GM23248 (cell line): ENCODE measurements at places on chromosomes 2 and 18. TPM values are rescaled to one million over a fixed set of nuclear protein-coding genes. Genes with fewer than 3 reads are reported as not detected.
A peak's percentile ranks its signal among the peaks of the same experiment; 100 is the strongest.

The CHRNG gene
- not detected in 2 replicates for total RNA-seq

DNA sequence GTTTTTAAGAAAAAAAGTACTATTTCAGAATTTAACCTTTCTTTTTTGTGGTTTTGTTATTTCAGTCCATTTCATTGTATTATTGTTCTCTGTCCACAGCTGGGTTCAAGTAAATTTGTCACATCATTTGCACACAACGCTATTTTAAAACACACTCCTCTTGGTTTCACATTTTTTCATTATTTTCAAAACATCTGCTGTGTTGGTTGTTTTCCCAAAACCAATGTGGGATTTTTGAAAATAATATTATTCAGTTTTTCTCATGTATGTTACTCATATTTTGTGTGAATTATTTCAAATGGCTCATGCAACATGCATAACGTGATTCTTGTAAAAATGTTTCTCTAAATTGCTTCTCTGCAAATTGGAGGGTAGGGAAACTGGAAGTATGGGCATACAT, 589.2 kb downstream of the METTL4 start:
- no peaks in the 10 kb centered on the region for H3K36me3 ChIP-seq
- DNase-seq, result no peak
- no peaks in the 10 kb centered on the region for H3K27me3 ChIP-seq
- no peak overlapping the region for H3K27ac ChIP-seq

The RAD51AP2 gene
- total RNA-seq, result not detected in 2 replicates

The SP140 gene
- total RNA-seq, result not detected in 2 replicates

- no peak for DNase-seq
- no peak overlapping the region for H3K4me3 ChIP-seq
- no peaks in the 10 kb centered on the region for H3K27me3 ChIP-seq
- H3K4me1 ChIP-seq, result no peaks in the 10 kb centered on the region
Measured at GRCh38 chr2:34705551-34706247, 1106.6 kb upstream of the FAM98A start.

GRCh38 chr2:200466425-200467418, 43.1 kb downstream of the KCTD18 start:
- peak overlapping the region; percentile 30 for H3K4me3 ChIP-seq
- peaks cover 16% of the 10 kb centered on the region for H3K4me1 ChIP-seq
- no peaks in the 10 kb centered on the region for H3K27me3 ChIP-seq

DNA sequence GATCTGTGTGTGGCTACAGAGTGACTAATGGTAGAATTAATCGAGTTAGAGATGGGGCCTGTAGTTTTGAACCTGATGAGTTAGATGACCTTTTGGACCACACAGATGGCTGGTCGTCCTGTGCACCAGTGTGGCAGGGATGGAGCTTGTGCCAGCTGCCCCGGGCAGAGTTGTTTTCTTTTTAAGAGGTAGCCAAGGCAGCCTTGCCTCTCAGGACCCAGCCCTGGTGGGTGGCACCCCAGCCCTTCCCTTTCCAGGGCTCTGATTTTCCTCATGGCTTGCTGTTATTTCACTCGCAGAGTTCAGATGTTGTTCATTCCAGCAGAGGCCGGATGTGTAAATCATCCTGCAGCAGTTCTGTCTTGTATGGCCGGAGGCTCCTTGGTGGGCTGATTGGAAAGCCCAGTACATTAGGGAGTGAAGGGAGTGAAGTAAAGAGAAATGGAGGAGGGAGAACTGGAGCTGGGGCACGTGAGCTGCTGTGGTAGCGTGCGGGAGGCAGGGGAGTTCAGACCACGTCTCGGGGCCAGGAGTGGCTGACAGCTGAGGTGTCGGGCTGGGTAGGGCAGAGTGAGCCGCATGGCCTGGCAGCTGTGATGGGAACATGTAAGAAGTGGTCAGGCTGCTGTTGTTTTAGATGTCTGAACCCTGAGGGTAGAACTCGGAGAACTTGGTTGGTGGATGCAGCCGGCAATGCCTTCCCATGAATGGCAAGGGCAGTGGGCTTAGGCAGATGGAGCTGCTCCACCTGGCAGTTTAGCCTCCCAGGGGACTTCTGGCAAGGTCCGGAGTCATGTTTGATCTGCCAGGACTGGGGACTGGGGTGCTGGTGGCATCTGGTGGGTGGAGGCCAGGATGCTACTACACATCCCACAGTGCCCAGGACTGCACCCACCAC, 28.8 kb downstream of the ASAP2 start:
- DNase-seq, result peak; percentile 64
- no peaks in the 10 kb centered on the region for H3K27me3 ChIP-seq
- H3K4me3 ChIP-seq, result peak overlapping the region; percentile 27
- H3K4me1 ChIP-seq, result peaks cover 90% of the 10 kb centered on the region
- peak overlapping the region; percentile 87 for H3K27ac ChIP-seq
- no peaks in the 10 kb centered on the region for H3K36me3 ChIP-seq
